Activated T-helper 17 cell treated with anti-CD3 and anti-CD28 coated beads, Interleukin-2, amount 50 U/mL, for 72 hours (primary cell): ENCODE measurements at places on chromosomes 16 and 17.

- ATAC-seq: no peak
Measured at GRCh38 chr17:7729816-7730215, 12.3 kb downstream of the DNAH2 start.

DNA sequence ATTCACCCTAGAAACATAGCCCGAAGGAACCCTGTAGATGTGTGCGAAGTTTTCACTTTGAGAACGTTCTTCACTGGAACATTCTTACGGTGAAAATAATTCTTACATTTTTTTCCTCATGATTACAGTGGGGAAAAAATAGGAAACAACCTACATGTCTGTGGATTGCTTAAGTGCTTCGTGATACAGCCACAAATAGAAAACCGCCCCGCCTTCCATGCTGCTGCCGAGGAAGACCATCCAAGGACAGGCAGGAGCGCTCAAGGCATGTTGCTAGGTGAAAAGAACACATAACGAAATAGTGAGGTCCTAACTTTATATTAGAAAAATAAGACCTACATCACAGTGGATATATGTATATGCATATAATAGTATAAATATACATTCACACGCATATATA is 78.8 kb downstream of the BMERB1 start:
- no peak for ATAC-seq

DNA sequence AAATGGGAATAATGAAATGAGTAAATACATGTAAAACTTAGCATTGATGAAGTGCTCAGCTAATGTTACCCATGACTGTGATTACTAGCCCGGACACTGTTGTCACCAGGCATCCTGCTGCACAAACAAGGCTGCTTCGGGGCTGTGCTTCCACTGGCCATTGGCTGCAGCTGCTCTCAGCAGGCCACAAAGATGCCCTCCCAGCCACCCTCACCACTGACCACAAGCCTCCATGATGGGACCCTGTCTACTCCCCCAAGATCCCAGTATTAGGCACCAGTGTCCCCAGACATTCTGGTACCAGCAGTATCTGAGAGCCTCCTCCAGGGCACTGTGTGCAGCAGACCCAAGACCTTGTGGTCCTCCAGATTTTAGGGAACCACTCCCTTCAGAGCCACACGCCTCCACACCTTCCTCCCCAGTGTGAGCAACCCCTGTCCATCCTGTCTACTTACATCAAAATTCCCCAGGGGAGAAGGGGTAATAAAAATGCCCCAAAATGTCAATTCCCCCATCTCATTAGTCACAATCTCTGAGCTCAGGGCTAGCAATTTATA is 19.7 kb upstream of the NUP93 start:
- ATAC-seq: no peak

- ATAC-seq: no peak
Measured at GRCh38 chr16:65989861-65990604, 376.5 kb upstream of the CDH5 start.

- ATAC-seq: no peak
Measured at GRCh38 chr17:48843187-48843900, 12.5 kb downstream of the CALCOCO2 start.

- ATAC-seq: no peak
Measured at GRCh38 chr17:63497708-63498483, 21.0 kb downstream of the ACE start.

DNA sequence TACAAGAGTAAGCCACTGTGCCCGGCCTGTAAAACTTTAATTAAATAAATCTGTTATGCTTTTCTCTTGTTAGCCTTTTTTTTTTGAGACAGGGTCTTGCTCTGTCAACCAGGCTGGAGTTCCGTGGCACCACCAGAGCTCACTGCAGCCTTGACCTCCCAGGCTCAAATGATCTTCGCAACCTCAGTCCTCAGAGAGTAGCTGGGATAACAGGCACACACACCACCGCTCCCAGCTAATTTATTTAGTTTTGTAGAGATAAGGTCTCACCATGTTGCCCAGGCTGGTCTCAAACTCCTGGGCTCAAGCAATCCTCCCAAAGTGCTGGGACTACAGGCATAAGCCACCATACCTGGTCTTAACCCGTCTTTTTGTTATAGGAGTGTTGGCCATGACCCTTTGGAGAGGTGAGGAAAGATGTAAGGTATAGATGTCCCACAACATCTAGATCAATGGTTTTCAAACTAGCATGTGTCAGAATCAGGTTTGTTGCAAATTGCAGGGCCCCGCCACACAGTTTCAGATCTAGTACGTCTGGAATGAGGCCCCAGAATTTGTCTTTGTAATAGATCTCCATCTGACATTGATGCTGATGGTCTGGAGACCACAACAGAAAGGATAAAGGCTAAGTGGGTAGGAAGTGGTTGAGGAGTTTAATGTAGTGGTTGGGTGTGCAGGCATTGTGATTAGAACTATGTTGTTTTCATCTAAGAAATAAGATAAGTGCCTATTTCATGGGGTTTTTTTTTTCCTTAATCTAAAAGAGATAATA is 4.3 kb upstream of the GGA2 start:
- ATAC-seq: peak; percentile 49

- peak; percentile 22 for ATAC-seq
Measured at GRCh38 chr16:67842509-67843342, 606 bp downstream of the THAP11 start.

DNA sequence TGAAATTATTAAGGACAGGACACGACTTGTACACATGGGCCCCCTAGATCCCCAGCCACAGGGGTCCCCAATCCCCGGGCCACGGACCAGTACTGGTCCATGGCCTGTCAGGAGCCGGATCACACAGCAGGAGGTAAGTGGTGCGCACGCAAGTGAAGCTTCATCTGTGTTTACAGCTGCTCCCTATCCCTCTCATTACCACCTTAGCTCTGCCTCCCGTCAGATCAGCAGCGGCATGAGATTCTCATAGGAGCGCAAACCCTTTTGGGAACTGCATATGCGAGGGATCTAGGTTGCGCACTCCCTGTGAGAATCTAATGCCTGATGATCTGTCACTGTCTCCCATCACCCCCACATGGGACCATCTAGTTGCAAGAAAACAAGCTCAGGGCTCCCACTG is 137.8 kb upstream of the ZFHX3 start:
- no peak for ATAC-seq

DNA sequence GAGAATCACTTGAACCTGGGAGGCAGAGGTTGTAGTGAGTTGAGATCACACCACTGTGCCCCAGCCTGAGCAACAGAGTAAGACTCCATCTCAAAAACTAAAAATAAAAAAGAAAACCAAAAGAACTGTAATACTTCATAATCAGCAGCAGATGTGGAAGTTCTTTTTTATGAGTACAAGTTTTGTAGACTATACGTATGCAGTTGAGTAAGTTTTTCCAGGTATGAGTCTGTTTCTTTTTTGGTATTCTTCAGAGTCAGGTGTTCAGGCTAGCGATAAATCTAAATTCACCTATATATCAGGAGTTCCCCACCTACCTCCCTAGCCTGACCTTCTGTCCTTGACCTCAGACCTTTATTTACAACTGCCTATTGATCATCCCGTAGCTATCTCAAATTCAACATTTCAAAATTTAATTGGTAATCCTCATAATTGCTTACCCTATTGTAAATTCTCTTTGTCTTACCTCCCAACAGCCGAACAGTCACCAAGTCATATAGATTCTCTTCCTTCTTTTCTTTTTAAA is 10.7 kb downstream of the DCTN5 start:
- peak; percentile 84 for ATAC-seq
